Cortex of kidney (tissue), 1 donor: ENCODE measurements at places on chromosomes 1 and 21.

DNA sequence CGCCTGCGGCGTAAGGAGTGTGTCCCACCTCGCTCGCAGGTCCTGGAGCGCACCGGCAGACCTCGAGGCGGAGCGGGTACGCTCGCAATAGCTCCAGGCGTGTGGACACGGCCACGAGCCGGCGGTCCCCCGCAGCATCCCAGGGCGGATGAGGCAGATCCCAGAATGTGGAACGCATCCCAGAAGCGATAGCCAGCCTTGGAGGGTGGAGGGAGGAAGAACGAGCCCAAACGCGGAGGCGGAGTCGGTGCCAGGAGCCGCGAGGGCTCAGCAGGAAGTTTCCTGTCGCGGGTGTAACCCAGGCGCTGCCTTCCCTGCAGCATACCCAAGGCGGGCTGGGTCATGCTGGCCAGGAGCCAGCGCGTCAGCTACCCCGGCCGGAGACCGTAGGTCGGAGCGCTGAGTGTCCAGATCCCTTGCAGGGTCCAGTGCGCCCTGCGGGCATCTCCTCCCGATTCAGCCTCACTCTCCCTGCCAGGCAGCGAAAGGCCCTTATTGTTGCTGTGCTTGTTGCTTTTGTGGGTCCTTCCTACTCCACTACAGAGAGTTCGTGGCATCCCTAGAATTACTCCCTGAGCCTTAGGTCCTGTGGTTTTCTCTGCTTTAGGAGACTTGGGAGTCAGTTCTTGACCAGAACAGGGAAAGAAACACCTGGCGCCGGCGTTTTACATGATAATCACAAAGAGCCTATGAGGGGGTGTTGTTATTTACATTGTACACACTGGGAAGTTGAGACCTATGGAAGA, 27.7 kb downstream of the STYXL2 start:
- DNase-seq = no peak

DNA sequence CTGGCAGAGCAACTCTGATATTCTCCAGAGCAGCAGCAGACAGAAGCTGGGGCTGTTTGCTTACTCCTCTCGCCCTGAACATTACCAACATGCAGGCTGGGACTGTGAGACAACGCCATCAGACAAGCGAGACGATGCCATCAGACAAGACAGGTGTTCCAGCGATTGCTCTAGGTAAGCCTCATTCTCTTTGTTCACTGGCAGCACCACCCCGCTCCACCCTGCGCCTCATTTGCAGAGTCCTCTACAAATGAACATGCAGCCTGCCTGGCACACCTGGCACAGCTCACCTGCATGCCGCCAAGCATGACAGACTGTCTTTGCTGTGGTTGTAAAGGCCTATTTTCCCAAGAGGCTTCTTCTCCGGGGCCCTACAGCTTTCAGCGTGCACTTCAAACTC, 346.2 kb downstream of the SMYD3 start:
- DNase-seq = no peak

DNA sequence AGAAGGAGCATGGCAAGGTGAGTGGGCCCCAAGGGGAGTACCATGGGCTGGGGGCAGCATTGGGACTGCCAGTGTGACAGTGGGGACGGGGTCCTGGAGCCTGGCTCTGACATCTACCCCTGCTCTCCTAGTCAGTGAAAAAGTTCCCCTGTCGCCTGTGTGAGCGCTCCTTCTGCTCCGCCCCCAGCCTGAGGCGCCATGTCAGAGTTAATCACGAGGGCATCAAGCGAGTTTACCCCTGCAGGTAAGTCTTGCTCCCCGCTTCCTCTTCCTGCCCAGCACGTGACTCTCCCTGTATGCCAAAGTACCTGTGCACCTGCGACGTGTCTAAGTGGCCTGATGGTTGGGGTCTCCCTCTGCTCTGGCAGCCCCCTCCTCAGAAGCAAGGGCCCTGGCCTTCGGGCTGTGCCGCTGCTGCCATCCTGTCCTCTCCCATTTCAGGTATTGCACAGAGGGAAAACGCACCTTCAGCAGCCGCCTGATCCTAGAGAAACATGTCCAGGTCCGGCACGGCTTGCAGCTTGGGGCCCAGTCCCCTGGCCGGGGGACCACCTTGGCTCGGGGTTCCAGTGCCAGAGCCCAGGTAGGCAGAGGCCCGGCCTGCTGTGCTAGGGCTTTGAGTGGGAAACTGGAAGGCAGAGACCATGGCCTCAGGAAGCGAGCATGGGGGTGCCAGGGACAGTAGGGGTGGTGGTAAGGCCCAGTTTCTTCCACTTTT, 8.1 kb downstream of the ZNF687 start:
- no peak for DNase-seq

GRCh38 chr1:223886516-223886921, 40.8 kb upstream of the TP53BP2 start:
- DNase-seq = no peak

- DNase-seq = no peak
Measured at GRCh38 chr1:59947047-59947938, 20.7 kb upstream of the CYP2J2 start.

- no peak for DNase-seq
Measured at GRCh38 chr1:117573386-117574023, 32.3 kb upstream of the TENT5C start.

DNA sequence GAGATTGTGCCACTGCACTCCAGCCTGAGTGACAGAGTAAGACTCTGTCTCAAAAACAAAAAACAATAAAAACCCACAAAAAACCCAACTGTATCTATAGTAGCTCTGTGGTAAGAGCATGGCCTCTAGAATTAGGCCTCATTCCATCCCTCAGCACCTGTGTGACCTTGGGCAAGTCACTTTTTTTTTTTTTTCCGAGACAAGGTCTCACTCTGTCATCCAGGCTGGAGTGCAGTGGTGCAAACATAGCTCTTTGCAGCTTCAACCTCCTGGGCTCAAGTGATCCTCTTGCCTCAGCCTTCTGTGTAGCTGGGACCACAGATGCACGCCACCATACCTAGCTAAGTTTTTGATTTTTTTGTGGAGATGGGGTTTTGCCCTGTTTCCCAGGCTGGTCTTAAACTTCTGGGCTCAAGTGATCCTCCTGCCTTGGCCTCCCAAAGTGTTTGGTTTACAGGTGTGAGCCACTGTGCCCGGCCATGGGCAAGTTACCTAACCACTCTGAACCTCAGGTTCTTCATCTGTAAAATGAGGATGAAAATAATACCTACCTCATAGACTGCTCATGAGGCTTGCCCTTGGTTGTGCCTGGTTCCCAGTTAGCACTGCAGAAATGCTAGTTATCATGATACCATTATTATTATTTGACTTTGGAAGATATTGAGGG, 15.3 kb upstream of the MYOM3 start:
- no peak for DNase-seq

DNA sequence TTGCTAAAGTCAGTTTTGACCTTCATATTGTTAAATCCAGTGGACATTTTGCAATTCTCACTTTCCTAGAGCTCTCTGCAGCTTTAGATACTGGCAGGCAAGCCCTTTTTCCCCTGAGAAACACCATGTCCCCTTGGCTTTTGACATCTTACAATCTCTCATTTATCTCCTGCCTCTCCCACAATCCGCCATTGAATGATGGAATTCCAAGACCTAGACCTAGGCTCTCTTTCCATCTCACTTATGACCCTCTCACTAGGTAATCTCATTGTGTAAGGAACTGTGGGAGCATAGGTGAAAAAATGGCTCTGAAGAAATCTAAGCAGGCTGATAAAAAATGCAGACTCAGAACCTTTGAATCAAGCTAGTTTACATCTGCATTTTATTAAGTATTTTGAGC, 2.0 kb downstream of the KYAT3 start:
- DNase-seq = no peak

GRCh38 chr1:121587230-121587569, 402.4 kb downstream of the SRGAP2C start:
- DNase-seq = no peak
